Cortex of kidney (tissue), 1 donor: ENCODE measurements at places on chromosomes 3 and 15.

GRCh38 chr3:187983484-187984124 is 170.4 kb upstream of the LPP start:
- no peak for DNase-seq

GRCh38 chr3:119826711-119827608 is 45.1 kb downstream of the NR1I2 start:
- DNase-seq: no peak

DNA sequence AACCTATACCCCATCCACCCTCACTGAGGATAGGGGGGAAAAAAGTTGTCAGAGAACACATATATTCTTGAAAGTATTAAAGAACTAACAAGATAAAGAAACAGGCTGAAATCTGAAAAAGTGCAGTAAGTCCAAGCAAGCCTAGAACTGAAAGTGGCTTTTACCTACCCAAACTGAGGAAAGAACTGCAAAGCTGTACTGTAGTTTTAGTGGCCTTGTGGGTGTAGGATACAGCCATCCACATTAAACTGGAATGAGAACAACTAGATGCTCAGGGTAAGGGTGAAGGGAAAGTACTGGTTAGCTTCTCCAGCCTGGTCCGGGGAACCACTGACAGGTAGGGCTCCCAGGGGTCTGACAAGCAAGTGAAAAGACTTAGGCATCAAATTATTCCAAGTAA is 10.1 kb downstream of the UBP1 start:
- DNase-seq: no peak

DNA sequence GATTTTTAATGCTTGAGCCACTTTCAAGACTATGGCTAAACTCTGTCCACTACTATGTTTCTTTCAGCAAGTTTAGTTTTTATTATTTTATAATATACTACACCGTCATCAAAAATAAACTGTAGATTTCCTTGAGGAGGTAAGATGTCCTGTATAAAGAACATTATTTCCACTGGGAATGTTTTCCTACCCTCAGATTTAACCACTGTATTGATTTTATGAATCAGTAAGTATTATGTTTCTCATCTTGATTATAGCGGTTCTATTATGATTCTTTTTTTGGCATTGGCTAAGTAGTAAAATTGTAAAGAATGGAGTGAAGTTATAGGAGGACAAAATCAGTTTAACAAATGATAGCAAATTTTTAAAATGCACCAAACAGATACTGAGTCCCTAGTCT is 44.4 kb downstream of the ADAM10 start:
- no peak for DNase-seq

- no peak for DNase-seq
Measured at GRCh38 chr3:113423699-113424098, 17.6 kb downstream of the CFAP44 start.

GRCh38 chr3:38548154-38548931 is 52.2 kb downstream of the EXOG start:
- DNase-seq: no peak

GRCh38 chr3:45647148-45647619 is 42.0 kb upstream of the SACM1L start:
- DNase-seq: no peak

- DNase-seq: no peak
Measured at GRCh38 chr15:41020311-41020710, 67.0 kb downstream of the CHAC1 start.

DNA sequence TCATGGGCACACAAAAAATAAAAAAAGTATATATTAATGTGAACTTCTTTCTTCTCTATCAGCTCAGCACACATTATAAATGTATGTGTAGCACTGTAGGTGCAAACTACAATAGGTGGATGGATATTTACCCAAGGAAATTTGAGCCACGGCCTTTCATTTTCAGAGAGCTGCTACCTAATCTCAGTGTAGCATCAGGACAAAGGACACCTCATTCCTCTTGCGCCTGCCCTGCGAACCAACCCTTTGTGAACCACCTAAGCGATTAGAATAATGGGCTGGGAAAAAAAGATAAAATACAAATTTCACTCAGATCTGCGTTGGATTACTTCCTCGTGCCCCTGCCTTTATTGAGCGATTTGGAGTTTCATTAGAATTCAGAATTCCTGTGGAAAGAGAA is 263.2 kb downstream of the NR2F2 start:
- no peak for DNase-seq

DNA sequence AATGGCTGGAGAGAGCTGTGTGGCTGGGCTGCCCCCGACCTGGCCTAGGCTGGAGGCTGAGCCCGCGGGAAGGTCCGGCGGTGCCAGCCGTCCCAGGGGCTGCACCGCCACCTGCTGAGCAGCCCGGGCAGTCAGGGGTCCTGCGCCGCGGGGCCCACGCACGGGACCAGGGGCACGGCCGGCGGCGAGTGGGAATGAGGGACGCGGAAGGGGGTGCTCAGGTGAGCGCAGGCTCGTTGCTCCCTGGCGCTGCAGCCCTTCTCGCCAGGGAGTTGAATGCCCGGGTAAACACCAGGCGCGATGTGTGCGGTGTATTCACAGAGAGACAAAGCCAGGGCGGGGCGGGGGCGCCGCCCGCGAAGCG is 666 bp upstream of the SEMA3F start:
- no peak for DNase-seq

- no peak for DNase-seq
Measured at GRCh38 chr3:177141899-177142646, 55.2 kb downstream of the TBL1XR1 start.

DNA sequence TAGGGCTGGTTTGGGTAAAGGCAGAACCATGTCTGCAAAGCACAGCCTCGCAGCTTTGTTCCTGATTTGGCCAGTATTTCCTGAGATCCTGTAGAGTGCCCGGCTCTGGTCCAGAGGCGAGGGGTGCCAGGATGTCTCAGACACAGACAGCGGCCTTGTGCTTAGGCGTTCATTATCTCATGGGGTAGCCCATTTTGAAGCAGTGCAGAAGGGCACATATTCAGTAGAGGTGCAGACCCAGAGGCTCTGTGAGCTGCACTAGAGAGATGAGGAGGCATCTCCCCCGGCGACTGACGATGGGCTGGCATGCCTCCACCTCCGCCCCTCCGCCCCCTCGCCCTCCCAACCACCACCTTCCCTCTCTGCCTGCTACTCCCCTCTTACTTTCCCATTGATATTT is 170.3 kb downstream of the CHDH start:
- DNase-seq: no peak

DNA sequence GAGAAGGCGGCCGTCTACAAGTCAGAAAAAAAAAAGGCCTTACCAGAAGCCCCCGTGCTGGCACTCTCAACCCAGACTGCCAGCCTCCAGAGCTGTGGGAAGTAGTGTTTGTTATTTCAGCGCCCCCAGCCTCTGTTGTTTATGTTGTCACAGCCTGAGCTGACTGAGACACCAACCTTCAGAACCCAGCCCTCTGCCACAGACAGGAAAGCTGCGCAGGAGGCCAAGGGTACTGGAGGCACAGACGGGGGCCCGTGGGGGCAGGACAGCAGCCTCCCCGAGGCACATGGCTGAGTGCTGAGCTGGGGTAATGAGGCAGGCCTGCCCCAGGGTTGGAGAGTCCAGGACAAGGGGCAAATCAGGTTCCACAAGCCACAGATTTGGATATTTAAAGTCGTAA is 33.7 kb downstream of the HCN4 start:
- no peak for DNase-seq

- DNase-seq: no peak
Measured at GRCh38 chr15:50819344-50819743, 53.8 kb upstream of the SPPL2A start.

GRCh38 chr3:30260762-30261161 is 345.6 kb upstream of the TGFBR2 start:
- no peak for DNase-seq

- DNase-seq: no peak
Measured at GRCh38 chr3:150723946-150724345, 20.2 kb upstream of the ERICH6 start.

GRCh38 chr3:187880441-187880840 is 135.2 kb upstream of the BCL6 start:
- no peak for DNase-seq
